ENCODE measurements at places on chromosomes 16 and 17.

DNA sequence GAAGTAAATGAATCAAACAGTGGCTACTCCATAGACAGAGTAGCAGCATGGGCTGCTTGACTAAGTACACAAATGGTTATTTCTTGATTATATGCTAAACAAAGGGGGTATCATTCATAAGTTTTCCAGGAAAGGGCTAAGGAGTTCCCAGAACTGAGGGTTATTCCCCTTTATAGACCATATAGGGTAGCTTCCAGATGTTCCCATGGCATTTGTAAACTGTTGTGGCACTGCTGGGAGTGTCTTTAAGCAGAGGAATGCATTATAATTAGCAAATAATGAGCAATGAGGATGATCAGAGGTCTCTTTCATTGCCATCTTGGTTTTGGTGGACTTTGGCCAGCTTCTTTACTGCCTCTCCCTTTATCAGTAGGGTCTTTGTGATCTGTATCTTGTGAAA is 105.1 kb downstream of the CDH11 start:
- no peak for DNase-seq

GRCh38 chr16:11224096-11224893 is 31.7 kb downstream of the SOCS1 start:
- DNase-seq, result peak; percentile 81

GRCh38 chr16:31664683-31665482 is 137.2 kb downstream of the AHSP start:
- DNase-seq, result no peak

GRCh38 chr16:81786321-81786720 is 7.2 kb downstream of the PLCG2 start:
- DNase-seq, result no peak

DNA sequence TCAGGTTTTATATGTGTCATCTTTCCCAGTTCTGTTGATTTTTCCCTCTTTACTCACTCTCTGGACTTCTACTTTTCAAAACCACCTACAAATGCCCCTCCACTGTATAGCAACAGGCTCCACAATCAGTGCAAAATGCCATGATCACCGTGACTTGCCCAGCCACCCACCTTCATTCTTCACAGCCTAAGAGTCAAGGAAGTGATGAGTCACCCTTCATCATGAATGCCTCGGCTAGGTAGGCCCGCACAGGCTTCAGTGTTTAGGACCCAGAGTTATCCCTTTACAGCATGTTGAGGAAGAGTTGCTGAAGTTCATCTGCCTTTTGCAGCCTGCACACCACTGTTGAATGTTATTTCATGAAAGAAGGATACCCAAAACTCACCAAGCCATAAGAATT is 158.6 kb downstream of the PMP22 start:
- DNase-seq, result no peak

DNA sequence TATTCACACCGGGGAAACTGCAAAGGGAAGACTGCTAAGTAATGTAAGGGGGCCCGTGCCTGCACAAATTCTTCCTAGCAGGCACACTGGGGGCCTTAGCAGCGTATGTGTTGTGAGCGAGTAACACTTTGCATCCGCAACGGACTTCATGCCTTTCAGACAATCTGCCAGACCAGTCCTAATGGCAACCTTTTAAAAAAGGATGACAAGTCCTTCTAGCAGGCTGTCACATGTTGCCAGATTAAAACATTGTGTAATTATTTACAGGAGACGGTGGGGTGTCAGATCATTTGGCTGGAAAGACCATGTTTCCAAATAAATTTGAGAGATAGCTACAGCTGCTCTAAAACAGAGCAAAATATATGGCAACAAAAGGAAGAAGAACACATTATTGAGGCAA is 46.1 kb downstream of the CPPED1 start:
- no peak for DNase-seq

GRCh38 chr16:77470851-77471250 is 36.0 kb upstream of the ADAMTS18 start:
- no peak for DNase-seq

DNA sequence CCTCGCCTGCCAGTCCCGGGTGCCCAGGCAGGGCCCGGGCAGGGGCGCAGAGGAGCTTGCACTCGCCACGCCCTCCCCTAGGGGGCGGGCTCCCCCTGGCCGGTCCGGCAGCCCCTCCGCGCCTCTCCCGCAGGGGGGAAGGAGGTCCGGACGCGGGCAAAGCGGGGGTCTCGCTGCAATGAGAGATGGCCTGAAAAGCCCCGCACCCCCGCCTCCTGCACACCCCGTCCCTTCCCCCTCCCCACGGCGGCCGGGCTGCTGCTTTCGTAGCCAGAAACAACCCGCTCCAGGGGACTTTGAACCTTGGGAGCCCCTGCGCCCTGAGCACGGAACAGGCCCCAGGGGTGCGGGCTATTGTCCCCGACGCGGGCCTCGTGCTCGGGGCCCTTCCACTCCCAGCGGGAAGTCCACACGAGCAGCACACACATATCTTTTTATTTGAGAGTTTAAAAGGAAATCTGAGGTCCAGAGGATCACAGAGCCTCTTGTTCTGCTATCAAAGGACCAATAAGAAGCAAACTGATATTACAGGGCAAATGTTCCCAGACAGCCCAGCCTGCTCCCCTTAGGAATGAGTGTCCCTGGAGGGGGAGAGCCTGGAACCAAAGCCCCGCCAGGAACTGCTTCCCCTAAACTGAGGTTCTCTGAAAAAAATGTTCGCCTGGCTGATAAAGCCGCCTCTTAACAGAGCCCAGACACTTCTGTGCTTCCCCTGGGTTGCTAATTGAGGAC is 5.8 kb upstream of the CBX4 start:
- peak; percentile 35 for DNase-seq

- DNase-seq, result no peak
Observed at GRCh38 chr17:64694207-64694606, 32.1 kb upstream of the SMURF2 start.

Measured in stimulated activated CD4-positive, alpha-beta T cell treated with anti-CD3 and anti-CD28 coated beads, Interleukin-1b, Interleukin-23, amount 100 ng/mL, for 48 hours (primary cell).